ENCODE measurements at places on chromosomes 2 and 18.

- no peak for DNase-seq
These were observed 1.4 kb downstream of the RMC1 start for GRCh38 chr18:23504720-23505119.

- DNase-seq = no peak
These were observed 14.3 kb downstream of the COPS7B start for GRCh38 chr2:231800493-231801091.

GRCh38 chr2:25804338-25804737 is 73.9 kb downstream of the ASXL2 start:
- no peak for DNase-seq

DNA sequence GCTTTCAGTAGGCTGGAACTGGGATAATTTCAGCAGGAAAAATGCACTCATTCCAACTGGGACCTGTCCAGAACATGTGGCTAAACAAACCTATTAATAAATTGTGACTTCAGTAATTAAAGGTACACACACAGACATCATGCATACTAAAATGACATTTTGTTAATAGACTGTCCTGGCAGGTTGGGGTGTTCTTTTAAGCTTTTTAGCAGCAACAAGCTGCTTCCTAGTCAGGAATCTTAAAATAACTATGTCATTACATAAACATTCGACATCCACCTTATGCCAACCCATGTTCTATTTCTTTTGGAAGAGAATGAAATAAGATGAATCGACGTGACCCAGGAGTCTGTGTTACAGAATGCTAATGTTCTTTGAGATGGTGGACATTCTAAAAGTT is 435.7 kb downstream of the TXNL1 start:
- DNase-seq = no peak

GRCh38 chr18:53380063-53380639 is 844.3 kb downstream of the MBD2 start:
- DNase-seq = no peak

GRCh38 chr2:67075530-67076238 is 321.4 kb upstream of the ETAA1 start:
- DNase-seq = no peak

DNA sequence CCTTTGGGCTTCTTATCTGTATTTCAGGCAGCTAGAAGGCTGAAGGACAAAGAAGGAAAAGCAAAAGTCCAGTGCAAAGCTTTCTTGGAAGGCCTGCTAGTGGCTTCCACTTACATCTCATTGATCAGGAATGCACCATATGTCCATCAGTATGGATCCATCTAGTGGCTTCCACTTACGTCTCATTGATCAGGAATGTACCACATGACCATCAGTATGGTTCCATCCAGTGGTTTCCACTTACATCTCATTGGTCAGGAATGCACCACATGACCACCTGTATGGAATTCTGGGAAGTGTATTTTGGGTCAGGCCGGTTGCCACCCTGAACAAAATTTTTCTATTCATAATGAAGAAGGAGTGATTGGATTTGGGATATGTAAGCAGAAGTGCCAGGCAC is 70.6 kb downstream of the LYPD6 start:
- no peak for DNase-seq

- DNase-seq = no peak
These were observed 78.7 kb downstream of the GFPT1 start for GRCh38 chr2:69308338-69308737.

- DNase-seq = no peak
These were observed 52.4 kb downstream of the FAM168B start for GRCh38 chr2:131040661-131041401.

DNA sequence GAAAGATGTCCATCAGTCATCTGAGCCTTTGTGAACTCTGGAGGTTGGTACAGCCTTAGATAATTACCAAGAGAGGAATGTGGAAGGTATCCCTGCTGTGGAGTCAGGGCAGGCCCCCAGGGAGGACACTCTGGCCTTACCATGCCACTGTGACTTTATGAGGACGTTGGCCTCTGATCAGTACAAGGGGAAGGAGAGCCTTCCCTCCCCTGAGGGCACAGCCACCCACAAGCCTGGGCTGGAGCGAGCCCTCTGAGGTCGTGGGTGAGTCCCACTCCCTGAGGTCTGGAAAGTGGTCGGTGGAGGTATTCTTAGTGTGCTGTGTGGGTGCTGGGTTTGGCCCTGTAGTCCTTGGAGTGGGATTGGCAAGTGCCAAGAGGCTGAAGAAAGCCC is 91.6 kb downstream of the STPG4 start:
- no peak for DNase-seq

GRCh38 chr2:53498210-53498609 is 269.4 kb upstream of the CHAC2 start:
- no peak for DNase-seq

All from stimulated activated CD8-positive, alpha-beta memory T cell treated with anti-CD3 and anti-CD28 coated beads, Interleukin-4, amount 100 ng/mL, for 1 hour (primary cell).